Stimulated activated CD8-positive, alpha-beta memory T cell treated with anti-CD3 and anti-CD28 coated beads, Interleukin-12 subunit alpha, Interleukin-12 subunit beta, amount 100 ng/mL, for 1 hour (primary cell): ENCODE measurements at places on chromosomes 5 and 9.

GRCh38 chr5:38013107-38013506 is 173.3 kb upstream of the GDNF start:
- no peak for DNase-seq

- no peak for DNase-seq
Observed at GRCh38 chr9:131891598-131891997, 151.7 kb upstream of the RAPGEF1 start.

DNA sequence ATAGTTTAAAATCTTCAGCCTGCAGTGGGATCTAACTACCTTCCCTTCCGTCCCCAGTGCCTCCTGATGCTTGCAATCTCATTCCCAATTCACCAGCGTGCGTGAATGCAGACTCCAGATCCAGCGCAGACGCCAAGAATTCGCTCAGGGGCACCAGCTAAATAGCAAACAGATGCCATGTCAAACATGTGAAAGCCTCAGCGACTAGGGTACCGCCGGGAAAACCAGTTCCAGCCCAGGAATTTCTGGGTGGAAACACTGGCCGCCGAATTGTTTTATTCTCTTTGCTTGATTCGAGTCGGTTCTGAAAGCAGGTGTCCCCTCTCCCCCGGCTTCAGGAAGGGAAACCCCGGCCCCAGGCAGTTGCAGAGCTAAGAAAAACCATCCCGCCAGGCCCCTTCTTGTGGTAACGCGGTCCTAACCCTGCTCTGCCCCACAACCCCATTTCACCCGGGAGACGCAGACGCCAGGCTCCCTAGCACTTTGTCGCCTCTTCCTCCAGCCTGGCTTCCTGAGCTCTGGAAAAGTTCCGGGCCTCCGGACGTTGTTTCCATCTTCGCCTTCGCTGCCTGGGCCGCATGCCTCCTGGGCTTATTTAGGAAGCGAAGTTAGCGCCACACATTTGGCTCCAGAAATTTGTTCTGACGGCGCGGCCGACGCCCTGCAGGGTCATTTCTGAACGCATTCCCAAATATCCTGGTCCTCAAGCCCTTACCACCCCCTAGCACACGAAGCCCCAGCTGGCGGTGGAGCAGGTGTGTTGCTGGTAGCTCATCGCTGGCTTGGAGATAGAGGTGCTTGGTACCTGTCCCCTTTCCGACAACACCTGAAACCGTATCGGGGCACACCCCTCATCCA is 665 bp upstream of the LVRN start:
- DNase-seq, result no peak

DNA sequence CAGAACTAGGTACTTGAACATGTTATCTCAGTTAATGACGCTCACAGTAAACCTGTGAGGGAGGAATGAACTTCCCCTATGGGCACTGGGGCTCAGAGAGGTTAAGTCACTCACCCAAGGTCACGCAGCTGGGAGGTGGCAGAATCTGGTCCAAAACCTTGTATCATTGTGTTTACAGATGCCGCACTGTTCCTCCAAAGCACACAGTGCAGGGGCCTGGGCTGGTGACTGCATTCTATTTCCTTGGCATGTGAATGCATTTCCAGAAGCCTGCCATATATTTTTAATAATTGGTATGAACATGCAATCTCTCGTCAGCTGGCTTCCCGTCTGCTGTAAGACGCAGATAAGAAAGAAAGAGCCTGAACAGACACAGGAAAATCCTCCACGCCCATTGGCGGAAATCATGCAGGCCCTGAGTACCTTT is 77.0 kb upstream of the TBC1D2 start:
- no peak for DNase-seq

DNA sequence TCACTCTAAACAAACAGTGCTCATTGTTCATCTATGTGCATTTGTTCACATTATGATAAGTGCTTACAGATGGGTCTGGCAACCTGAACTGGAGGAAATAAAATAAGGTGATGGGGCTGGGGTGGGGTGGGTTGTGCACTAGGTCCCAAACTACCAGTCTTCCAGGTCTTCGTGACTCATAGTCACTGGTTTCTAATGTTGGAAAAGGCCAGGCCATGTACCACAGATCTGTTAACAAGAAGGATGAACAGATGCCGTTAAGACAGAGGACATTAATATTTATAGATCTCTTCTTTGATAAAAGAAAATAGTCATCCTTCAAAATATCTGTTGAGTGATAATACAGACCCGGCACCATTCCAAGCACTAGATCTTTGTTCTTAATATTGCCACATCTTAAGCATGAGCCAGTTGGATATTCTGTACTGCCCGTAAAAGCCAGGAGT is 71.4 kb upstream of the STARD4 start:
- no peak for DNase-seq

- no peak for DNase-seq
Observed at GRCh38 chr5:62273687-62274086, 32.3 kb upstream of the KIF2A start.

- no peak for DNase-seq
Observed at GRCh38 chr9:136370687-136371532, 2.6 kb downstream of the CARD9 start.

- DNase-seq, result no peak
Observed at GRCh38 chr9:85182383-85182782, 512.9 kb downstream of the NTRK2 start.

DNA sequence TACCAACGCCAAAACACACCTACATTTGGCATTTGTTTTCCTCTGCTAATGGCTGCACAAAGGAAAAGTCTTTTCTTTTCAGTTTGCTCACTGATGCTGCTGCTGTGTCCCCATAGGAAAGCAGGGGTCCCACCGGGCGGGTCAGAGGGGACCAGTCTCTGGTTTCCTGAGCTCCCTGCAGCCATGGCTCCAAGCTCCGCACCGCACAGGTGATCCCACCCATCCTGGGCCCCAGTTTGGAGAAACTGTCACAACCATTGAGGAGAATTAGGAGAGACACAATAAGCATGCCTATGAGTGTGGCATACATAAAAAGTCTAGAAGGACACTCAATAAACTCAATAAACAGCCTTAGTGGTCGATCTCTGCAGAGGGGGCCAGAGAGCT is 19.9 kb downstream of the MED10 start:
- DNase-seq, result no peak

DNA sequence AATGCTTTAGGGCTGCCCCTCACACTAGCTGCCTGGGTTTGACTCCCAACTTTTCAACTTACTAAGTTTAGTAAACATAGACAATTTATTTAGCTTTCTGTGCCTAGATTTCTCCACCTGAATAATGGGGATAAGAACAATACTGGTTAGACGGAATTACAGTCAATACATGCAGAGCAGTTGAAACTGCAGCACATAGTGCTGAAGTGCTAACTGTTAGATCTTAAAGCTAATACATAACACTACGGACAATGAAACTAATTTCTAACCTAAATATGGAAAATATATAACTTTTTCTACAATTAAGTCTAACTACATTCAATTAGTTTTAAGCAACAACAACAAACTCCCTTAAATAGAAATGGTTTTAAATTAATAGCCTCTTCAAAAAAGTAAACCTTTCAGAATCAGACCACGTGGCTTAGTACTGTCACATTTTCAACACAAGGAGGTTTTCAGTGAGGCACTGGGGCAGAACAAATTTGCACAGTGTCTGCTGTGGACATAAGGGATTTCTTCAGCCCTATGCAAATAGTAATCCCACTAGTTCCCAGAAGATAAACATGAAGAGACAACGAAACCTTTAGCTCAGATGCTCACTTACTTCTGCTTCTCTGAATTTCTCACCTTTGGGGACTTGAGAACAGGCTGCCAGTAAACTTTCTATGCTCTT is 293.4 kb downstream of the EDIL3 start:
- no peak for DNase-seq

DNA sequence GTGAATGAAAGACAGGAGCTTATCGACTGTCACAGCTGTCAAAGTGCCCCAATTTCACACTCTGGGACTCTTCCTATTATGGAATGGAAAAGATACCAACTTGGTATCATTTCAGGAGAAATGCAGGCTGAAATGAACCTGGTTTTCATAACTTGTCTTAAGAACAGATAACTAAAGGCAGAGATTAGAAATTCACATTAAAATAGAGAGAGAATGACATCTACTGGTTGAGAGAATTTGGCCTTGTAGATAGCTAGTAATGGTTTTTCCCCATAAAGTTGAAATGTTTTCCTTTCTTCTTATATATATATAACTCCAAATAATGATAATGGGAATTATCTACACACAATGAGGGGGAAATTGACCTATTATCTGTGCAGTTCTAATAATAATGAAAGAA is 600.2 kb upstream of the CCNG1 start:
- no peak for DNase-seq

- DNase-seq, result no peak
Observed at GRCh38 chr5:158952951-158953350, 146.8 kb downstream of the EBF1 start.

DNA sequence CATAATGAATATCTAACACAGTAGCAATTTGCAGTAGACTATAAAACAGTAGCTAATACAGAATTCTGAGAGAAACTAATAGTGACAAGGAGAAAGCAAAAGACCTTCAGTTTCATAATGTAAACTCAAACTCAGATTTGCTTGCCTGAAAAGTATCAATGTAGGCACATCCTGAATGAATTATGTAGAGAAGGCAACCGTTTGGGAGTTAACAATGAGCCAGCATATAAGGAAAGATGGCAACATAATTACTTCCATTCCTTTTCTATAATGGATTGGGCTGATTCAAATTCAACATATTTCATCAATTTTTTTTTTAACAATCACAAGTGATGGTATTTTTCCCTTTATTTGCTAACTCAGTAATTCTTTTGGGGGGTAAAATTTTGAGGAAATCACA is 261.6 kb downstream of the SEMA5A start:
- no peak for DNase-seq

GRCh38 chr5:96133341-96134079 is 171.9 kb upstream of the ELL2 start:
- DNase-seq, result no peak

DNA sequence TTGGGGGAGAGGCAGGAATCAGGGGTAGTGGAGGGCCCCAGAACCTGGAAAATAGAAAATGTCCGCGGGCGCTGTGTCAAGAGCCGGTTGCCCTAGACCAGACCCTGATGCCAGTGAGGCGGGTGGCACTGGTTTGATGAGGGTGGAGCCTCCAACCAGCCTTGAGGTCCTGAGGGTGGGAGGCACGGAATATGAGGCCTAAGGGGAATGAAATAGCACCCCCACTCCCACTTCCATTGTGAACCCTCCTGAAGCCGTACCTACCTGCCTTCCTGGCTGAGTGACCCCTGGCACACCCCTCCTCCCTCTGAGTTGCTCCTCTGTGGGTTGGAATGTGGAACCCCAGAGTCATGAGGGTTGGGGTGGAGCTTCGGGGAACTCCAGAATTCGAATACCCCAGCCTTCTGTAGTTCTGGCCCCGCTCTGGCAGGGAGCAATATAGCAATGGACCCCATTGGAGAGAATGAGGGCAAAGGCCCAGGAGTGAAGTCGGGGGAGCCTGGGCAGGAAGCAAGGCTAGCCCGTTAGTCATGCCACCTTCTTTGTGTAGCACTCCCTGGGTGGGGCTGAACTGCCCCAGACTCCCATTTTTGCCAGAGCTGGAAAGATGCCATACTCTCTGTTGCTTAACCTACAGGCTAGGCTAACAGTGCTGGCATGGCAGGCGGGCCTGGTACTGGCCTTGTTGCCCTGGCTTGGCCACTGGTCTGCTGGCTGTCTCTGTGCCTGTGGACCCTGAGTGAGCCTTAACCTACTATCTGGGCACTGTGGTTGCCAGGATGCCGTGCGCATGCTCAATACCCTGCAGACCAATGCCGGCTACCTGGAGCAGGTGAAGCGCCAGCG is 1.0 kb downstream of the FPGS start:
- no peak for DNase-seq

- no peak for DNase-seq
Observed at GRCh38 chr9:13513286-13513685, 233.8 kb upstream of the MPDZ start.

DNA sequence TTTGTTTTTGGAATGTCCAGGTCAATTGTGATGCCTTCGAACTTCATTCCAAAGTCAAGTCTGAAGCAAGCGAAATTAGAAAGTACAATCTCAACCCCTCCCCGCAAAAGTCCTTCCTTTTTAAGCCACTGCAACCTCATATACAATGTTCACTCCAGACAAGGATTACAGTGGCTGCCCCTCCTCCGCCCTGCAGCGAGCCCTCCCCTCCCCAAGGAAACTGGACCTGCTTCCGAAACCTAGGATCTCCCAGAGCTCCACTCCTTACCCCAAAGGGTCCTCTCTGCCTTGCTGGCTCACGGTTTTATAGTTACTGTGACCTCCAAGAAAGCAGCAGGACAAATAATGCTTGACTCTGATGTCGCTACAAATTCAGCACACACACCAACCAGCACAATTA is 10.4 kb downstream of the LRRC14B start:
- DNase-seq, result no peak
